Anterior cingulate cortex (tissue), 58 donors: ENCODE measurements at places on chromosomes 6 and 20.

GRCh38 chr20:59938221-59938620, 1.9 kb downstream of the PPP1R3D start:
- no peak for DNase-seq

- DNase-seq = no peak
These were observed 38.5 kb upstream of the CAP2 start for GRCh38 chr6:17354700-17355403.

DNA sequence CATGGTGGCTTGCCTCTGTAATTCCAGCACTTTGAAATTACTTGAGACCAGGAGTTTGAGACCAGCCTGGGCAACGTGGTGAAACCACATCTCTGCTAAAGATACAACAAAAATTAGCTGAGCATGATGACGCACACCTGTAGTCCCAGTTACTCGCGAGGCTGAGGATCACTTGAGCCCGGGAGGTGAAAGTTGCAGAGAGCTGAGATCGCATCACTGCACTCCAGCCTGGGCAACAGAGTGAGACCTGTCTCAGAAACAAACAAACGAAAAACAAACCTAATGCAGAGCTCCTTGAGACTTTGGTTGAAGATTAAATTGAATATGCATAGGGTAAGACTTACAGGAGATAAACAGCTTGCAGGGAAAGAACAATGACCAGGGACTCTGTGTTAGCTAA, 80.8 kb downstream of the SCAF8 start:
- DNase-seq = no peak

GRCh38 chr20:13744352-13744751, 40.4 kb downstream of the ESF1 start:
- DNase-seq = no peak

GRCh38 chr6:118356686-118357085, 191.4 kb upstream of the PLN start:
- DNase-seq = no peak

DNA sequence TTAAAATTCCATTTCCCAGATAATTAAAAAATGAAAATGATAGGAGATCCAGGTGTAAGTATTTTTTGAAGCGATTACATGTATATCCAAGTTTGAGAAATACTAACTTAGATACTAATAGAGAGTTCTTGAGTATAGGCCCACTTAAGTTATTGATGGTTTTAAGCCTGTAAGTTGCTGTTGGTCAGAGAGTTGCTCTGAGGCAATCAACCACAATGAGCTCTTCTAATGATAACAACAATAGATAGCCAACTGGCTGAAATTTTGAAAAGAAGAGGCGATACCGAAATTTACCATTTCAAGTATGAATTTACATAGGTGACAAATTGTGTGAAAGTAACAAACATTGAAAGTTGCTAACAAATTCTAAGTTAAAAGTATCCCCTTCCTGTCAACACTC, 209.5 kb downstream of the MANEA start:
- no peak for DNase-seq

DNA sequence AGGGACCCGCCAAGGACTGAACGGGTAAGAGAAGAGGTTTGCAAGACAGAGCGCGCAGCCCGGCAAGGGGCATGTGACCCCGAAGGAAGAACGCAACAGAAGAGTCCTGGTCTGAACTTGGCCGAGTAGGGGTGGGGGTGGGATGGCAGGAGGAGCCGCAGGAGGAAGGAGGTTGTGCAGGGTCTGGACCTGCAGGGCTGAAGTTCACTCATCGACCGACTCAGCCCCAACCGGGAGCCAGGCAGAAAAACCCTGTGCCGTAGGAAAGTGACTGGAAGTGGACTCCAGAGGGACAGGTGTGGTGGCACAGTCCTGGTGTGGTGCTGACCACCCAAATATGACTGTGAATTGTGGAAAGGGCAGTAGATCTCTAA, 15.2 kb downstream of the ADISSP start:
- DNase-seq = no peak

DNA sequence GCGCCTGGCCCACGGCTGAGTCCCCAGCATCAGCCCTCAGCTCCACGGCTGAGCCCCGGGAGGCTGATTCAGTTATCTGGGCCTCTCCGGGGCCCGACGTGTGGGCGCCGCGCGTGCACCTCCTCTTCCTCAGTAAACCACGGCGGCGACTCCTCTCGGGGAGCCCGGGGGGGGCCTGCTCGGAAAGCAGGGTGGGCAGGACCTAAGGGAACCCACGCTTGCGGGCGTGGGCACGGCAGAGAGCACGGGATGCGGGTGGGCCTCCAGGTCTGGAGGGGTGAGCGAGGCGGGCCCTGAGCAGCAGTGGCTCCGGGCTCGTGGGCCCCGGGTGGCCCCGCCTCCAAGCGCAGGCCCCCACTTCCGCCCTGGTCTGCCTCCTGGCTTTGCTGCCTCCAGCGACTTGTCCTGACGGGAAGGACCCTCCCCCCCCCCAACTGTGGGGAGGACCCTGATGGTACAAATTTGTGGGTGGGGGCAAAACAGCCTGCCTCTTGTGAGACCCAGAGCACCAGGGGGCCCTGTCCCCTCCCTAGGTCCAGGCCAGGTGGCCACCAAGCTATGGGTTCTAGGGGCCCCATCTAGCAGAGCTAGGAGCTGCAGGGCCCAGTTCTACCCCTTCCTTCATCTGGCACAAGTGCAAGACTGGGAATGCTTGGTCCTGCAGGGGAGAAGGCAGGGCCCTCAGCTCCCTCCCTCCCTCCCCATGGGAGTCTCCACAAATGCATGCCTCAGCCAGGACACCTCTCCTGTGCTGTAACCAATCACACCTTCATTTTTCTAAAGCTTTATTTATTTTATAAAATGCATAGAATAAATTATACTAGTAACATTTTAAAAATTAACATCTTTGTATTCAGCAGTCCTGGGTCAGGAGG, 16.9 kb downstream of the UCKL1 start:
- DNase-seq = no peak

DNA sequence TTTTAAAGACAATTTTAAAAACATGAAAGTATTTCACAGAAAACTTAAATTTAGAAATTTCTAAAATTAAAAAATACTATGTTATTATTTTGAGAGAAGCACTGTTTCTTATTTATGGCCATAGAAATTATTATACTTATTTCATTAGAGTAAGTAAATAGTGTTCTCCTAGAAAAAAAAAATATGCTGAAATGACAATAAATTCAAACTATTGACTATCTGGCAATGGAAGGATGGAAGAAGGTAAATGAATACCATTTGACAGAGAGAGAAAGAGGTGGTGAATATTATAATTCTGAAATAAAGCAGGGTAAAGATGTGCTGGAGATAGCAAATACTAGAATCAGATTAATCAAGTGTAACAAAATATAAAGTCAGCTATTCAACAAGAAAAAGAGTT, 294.8 kb downstream of the PTPRK start:
- no peak for DNase-seq

DNA sequence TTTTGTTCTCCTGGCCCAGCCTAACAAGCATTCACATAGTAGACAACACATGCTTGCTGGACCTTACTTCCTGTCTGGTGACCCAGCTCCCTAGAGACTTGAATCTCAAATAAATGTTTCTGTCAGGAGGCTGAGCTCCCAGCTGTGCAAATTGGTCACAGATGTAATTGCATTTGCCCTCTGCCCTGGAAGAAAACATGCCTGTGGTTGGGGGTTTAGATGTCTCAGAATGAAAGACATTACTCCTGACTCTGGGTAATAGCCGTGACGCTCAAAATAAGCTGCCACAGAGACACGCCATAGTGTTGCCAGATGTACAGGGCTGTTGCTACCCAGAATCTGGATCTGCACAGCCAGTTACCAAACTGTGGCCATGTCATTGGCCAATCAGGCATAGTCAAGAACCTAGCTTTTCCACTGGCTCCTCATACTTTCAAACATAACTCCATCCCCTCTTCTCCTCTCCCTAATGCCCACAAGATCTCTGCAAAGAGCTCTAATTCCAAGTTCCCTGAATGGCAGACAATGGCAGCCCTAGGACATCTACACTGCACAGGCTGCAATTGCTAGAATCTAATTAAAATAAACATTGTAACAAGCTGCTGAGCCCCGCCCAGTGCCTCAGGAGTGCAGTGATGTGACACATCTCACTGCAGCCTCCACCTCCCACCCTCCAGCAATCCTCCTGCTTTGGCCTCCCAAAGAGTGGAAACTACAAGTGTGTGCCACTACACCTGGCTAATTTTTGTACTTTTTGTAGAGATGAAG, 32.8 kb upstream of the GMPR start:
- no peak for DNase-seq

DNA sequence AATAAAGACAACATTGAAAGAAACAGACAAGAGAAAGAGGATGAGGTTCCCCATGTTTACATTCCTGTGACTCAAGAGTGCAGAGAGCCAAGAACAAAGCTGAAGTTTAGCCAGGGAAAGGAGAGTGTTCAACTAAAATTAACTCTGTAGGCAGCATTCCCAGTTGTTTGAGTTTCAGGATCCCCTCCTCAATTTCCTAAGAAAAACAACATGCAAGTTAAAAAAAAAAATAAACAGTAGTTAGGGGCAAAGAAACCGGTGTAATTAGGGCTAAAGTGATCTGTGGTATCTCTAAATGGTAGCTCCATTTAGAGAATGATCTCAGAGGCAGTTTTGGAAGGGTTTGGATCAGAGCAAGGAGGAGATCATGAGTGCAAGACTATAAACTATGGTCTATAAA, 30.9 kb upstream of the RAB23 start:
- DNase-seq = no peak

DNA sequence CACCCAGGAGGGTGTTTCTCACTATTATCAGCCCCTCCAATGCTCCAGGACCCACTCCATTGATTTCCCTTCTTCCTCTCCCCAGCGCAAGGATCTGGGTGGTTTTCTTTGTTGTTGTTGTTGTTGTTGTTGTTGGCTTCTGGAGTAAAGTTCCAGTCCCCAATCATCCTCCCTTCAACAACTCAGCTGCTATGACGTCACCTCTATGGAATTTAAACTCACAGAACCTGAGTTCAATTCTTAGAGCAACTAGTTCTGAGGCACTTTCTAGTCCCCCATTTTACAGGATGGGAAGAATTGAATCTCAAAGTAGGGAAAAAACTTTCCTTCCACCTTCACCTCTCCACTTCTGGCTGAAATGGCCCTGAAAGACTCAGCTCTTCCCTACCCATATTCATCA, 9.7 kb upstream of the WFDC8 start:
- no peak for DNase-seq

DNA sequence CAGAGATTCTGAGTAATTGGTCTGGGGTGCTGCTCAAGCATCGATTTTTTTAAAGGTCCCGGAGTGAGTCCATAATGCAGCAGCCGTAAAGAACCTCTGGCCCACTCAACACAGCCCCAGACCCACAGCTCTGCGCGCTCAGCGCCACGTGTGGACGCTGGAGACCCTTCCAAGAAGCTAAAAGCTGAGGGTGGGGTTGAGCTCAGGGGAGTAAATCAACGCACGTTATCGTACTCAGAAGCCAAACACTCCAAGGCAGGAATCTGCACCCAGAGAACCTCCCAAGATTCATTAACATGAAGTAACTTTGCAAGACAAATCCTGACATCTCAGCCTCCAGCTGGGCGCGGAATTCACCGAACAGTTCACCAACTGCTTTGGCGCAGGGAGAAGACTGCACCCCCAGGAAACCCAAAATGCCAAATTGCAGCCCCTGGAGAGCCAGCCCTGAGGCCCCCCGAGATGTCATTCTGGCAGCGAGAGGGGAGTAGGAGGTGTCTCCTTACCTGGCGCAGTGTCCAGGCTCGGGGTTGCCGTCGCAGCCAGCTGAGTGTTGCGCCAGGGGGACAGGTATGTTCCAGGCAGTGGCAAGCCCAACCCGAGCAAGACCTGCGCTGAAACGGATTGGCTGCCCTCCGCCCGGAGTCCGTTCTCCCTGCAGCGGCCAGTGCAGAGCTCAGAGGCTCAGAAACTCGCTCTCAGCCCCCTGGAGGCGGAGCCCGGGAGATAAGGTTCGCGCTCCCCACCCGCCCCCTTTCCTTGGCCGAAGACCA, at the start of gene COL21A1:
Gene COL21A1, minus strand, starts transcription at position 700 of the 773 bp plus-strand sequence. CDS start 64,962 bp downstream, outside the sequence.
- DNase-seq = no peak

DNA sequence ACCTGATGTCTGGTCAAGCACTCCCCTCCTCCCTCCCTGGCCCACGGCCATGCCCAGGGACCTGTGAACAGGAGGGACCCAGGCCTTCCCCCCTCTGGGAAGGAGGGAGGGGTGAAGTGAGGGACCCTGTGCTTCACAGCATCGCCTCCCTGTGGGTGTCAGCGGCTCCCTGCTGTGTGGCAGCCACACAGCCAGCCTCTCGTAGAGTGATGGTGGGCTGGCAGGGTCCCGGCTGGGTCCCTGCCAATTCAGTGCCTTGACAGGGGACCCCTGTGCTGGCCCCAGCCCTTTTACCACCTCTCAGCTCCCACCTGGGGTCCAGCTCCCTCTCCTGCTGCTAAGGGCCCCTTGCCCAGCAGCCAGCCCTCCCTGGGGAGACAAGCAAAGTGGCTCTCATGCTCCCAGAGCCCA, 31.3 kb upstream of the GRM4 start:
- DNase-seq = no peak

DNA sequence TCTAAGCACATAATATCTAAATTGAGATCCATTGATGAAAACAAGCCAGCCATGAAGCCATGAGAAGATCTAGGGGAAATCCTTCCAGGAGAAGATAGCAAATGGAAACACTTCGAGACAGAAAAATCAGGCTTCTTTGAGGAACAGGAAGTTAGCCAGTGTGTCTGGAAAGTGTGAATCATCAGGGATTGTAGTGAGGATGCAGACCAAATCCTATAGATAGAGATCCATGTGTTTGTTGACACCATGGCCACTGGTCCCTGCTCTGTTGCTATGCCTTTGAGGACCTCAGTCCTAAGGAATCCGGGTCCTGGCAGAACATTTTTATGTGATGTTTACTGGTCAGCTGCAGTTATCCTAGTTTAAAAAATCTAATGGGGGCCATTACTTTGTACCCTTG, 6.6 kb upstream of the ELOVL2 start:
- DNase-seq = no peak

GRCh38 chr6:56343295-56343694, 95.9 kb upstream of the COL21A1 start:
- no peak for DNase-seq
